Ammon's horn (tissue), 1 donor: ENCODE measurements at places on chromosomes 6 and 20.

- DNase-seq: no peak
These were observed 164.4 kb upstream of the AFDN start for GRCh38 chr6:167662075-167662880.

- no peak for DNase-seq
These were observed 110.9 kb upstream of the SSTR4 start for GRCh38 chr20:22924046-22924737.

DNA sequence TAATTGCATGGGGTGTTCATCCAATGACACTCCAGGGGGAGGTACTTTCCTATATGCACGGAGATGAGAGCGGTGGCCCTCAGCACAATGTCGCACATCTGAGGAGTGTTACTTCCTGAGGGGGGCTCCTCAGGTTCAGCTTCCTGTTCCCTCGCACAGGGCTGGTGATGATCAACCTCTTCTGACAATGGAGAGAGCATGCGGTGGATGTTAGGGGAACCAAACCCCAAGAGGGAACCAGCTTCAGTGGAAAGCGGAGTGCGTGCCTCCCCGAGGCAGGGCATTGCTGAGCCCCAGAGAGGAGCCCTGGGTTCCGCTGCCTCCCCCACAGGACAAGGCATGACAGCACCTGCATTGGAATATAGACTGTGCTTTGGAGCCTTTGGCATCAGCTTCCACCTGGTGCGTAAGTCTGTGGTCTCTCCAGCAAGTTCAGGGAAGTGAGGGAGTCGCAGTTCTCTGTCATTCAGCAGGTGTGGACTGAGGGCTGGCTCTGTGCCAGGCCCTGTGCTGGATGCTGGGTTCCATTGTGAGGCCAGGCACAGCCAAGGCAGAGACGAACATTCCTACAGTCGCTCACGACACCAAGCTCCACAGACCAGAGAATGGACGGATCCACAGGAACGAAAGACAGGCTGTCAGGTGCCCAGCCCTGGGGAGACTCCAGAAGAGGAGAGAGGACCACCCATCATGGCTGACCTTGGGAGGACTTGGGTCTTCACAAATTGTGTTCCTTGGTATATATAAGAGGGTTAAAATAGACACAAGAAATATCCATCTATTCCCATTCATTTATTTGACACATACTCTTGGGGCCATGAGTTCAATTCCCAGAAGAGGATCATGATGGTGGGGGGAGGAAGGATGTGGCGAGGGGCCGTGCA lies 3.9 kb upstream of the ZNF831 start:
- no peak for DNase-seq

GRCh38 chr6:81561071-81561564 lies 191.4 kb downstream of the TENT5A start:
- no peak for DNase-seq

GRCh38 chr6:165040440-165040839 lies 269.0 kb downstream of the C6orf118 start:
- no peak for DNase-seq
